ENCODE measurements at places on chromosomes 16 and 17.
A peak's percentile ranks its signal among the peaks of the same experiment; 100 is the strongest.

DNA sequence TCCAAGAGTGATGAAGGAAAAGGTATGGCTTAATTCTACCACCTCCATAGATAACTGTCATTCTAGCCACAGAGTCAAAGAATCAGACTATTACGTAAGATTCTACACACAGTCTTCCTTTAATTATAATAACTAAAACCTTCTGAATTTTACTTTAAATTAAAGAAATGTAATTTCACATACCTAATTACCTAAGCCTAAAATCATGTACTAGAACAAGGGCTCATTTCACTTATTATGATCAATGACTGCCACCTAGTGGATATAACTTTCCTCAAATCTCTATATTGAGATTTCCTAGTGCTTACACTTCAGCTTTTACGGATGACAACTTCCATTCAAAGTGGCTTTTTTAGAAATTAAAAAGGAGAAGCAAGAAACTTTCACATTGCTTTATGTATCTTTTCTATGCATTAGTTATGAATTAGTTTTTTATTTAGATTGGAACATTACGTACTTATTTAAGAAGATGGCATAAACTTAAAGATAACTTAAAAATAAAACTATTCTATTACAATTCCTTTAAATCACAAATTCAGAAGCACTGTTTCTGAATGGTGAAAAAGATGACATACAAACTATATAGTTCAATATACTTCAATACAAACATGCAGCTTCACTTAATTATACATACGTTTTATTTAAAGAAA, 18.2 kb upstream of the ABCA10 start:
- no peak for DNase-seq

DNA sequence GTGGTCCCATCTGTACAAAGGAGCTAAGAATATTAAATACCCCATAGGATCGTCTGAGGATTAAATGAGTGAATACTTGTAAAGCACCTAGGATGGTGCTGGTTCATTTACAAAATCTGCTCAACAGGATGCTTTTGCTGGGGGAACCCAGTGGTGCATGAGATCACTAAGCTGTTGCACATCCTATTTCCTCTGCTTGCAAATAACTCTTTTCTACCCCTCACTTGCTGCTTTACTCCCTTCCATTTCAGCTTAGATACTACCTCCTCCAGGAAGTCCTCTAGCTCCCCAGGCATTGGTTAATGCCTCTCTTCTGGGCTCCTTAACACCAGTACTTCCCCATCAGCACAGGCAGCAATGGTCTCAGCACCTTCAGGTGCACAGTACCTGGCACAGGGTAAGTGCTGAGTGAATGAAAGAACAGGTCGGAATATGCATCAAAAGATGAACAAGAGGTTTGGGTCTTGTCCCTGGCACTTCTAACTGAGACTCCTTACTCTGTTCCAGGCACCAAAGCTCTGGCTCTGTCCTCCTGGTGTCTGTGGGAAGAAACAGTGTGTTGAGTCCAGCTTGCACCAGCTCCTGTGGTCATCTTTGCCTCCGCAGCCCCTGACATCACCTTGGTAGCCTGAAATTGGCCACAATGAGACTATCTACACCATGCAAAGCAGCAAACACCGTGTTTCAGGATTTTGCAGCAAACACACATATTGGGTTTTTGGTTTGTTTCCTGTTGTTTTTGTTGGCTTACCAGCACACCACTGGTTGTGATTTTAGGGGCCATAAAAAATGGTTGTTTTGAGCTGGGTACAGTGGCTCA, 24.1 kb upstream of the IL21R start:
- no peak for DNase-seq

GRCh38 chr16:79589601-79590102, 10.9 kb downstream of the MAF start:
- no peak for DNase-seq

DNA sequence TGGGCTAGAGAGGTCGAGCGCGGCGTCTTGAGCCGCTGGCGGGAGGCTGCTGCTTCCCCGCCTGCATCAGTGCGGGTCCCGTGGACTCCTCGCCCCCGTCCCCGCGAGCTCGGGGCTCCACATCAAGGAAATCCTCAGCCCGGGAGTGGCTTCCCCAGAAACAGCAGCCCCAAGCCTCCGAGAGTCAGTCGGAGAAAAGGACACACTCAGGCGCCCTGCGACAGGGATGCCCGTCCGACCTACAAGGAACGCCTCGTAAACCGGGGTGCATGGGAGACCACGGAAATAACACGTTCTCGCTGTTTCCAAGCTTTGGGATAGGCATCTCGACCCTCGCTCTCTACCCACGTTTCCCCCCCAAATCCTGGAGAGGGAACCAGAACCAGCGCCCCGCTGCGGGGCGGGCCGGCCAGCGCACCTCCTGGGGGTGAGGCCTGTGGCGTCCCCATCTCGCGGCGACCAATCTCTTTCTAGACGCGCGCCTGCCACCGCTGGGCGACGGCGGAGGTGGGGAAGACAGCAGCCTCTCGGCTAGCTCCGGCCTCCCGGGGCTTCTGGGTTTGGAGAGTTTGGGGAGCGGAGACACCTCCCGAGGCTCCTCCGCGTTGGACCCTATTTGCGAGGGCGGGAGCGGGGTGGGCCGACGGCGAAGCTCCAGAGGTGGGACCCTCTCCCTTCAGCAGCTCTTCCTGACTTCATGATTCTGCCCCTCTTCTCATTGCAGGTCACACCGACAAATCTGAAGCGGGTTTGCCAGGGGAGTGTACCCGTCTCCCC, 759 bp upstream of the TP53I13 start:
- peak; percentile 55 for DNase-seq

GRCh38 chr17:48391444-48391843, 38.6 kb downstream of the SKAP1 start:
- no peak for DNase-seq

- DNase-seq: no peak
These were observed 11.7 kb downstream of the PRKCA start for GRCh38 chr17:66313995-66314659.

- no peak for DNase-seq
These were observed 1.2 kb upstream of the STARD3 start for GRCh38 chr17:39635614-39636176.

GRCh38 chr16:62625326-62625725, 589.1 kb upstream of the CDH8 start:
- DNase-seq: no peak

- no peak for DNase-seq
These were observed 2.9 kb downstream of the SRSF2 start for GRCh38 chr17:76734080-76734840.

GRCh38 chr17:40621578-40621977, 26.0 kb downstream of the SMARCE1 start:
- no peak for DNase-seq

DNA sequence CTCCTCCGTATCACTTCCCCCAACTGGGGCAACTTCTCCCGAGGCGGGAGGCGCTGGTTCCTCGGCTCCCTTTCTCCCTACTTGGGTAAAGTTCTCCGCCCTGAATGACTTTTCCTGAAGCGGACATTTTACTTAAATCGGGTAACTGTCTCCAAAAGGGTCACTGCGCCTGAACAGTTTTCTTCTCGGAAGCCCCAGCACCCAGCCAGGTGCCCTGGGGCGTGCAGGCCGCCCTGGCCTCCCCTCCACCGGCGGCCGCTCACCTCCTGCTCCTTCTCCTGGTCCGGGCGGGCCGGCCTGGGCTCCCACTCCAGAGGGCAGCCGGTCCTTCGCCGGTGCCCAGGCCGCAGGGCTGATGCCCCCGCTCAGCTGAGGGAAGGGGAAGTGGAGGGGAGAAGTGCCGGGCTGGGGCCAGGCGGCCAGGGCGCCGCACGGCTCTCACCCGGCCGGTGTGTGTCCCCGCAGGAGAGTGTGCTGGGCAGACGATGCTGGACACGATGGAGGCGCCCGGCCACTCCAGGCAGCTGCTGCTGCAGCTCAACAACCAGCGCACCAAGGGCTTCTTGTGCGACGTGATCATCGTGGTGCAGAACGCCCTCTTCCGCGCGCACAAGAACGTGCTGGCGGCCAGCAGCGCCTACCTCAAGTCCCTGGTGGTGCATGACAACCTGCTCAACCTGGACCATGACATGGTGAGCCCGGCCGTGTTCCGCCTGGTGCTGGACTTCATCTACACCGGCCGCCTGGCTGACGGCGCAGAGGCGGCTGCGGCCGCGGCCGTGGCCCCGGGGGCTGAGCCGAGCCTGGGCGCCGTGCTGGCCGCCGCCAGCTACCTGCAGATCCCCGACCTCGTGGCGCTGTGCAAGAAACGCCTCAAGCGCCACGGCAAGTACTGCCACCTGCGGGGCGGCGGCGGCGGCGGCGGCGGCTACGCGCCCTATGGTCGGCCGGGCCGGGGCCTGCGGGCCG, 1.6 kb downstream of the HIC1 start:
- no peak for DNase-seq

- DNase-seq: no peak
These were observed 9.4 kb upstream of the PSMC5 start for GRCh38 chr17:63817736-63818385.

- DNase-seq: no peak
These were observed 64.3 kb downstream of the TUBD1 start for GRCh38 chr17:59828478-59828760.

DNA sequence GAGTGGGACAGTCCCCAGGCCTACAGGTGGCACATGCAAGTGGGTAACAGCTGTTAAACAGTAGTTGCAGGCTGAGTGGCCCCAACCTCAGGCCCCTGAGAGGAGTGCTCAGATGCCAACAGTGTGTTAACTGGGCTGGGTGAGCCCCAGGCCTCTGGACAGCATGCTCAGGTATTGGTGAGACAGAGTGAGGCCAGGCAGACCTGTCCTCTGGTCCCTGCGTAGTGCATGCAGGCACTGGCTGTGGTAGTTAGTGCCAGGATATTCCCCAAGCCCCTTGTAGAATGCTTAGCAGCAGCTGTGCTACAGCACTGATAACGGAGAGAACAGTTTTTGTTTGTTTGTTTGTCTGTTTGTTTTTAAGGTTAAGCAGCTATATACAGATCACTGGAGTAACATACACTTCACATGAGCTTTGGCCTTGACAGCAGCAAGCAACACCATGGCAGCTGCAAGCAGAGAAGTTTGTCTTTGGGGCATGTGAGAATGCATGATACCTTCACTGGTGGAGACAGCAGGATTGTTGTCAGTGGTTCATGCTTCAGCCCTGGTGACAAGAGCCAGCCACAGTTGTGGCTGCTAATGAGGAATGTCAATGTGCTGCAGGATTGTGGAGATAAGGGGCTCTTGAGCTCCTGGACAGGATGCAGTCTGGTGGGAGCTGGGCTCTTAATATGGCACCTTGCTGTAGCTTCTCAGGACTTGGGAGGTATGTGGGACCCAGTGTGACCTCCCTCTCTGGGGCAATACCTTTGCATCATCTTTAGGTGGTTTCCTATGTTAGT, 614.4 kb downstream of the CDH11 start:
- DNase-seq: no peak

- DNase-seq: no peak
These were observed 14.7 kb upstream of the ZNF469 start for GRCh38 chr16:88368036-88368435.

DNA sequence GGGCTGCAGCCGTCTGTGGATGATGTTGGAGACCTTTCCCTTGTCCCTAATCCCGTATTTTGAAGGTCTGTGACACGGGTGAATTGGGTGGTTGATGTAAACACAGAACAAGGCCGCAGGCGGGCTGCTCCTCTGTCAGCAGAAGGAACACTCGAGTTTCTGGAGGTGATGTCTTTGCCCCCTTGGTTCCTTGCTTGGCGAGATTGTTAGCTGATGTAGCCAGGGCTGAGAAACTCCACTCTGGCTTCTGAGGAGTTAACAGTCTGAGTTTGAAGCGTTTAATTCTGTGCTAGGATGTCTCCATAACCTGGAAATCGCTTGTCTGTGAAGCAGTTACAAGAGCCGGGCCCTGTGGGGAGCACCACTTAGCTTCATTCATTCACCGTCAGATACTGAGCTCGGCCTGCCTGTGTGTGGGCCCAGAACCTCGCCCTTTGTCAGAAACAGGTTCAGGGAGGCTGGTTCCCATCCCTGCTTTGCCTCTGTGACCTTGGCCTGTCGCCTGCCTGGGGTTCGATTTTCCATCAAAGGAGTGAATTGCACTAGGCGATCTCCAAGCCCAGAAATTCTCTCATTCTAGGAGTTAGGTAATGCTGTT, 1.3 kb downstream of the MAPK8IP3 start:
- no peak for DNase-seq

- no peak for DNase-seq
These were observed 181.6 kb downstream of the TMEM132E start for GRCh38 chr17:34760931-34761495.

DNA sequence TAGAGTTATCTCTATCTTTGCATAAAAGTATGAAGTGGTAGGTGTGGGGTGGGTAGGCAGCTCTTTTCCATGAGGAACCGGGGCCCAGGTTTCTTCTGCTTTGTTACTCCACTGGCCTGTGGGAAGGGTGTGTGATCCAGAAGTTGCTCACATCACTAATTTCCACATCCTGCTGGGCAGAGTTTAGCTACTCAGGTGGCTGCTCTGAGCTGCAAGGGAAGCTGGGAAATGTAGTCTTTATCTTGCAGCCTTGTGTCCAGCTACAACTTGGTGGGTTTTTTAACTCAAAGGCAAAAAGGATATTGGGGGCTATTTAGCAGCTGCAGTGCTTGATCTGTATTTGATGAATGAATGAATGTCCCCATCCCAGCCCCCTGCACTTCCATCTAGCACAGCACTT, 335.3 kb downstream of the SNX29 start:
- DNase-seq: no peak

GRCh38 chr16:1283296-1283695, 26.1 kb upstream of the UBE2I start:
- no peak for DNase-seq

DNA sequence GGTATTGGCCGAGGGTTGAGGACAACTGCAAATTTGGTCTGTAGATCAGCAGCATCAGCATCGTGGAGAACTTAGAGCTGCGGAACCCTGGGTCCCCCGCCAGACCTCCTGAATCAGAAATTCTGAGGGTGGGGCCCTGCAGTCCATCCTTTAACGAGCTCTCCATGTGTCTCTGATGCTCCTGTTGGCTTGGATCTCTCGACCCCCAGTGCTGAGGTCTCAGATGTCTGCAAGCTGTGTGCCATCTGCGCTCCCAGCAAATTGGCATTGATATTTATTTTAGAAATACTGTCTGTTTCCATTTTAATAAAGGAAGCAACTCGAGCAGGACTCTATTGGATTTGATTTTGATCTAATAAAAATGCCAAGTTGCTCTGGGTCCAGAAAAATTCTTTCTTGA, 250.0 kb downstream of the KATNIP start:
- DNase-seq: no peak

DNA sequence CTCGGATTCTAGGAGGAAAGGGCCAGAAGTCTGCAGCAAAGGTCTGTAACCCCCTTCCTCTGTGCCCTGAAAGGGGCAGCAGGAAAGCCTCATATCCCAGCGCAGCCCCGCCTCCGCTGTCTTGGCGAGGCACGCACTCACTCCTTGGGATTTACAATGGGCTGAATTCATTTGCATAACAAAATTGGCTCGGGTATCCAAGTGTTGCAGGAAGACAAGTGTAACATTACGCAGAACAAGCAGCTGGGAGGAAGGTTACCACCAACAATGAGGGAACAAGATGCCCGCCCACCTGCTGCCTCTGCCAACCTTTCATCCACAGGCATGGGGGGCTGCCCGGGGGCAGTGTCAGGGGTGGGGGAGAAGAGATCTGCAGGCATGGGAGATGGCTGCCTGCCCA, 130.4 kb downstream of the MRM1 start:
- DNase-seq: no peak

Data from stimulated activated CD8-positive, alpha-beta memory T cell treated with anti-CD3 and anti-CD28 coated beads, Interleukin-4, amount 100 ng/mL, for 4 hours (primary cell).